ENCODE measurements at places on chromosomes 1 and 21.

DNA sequence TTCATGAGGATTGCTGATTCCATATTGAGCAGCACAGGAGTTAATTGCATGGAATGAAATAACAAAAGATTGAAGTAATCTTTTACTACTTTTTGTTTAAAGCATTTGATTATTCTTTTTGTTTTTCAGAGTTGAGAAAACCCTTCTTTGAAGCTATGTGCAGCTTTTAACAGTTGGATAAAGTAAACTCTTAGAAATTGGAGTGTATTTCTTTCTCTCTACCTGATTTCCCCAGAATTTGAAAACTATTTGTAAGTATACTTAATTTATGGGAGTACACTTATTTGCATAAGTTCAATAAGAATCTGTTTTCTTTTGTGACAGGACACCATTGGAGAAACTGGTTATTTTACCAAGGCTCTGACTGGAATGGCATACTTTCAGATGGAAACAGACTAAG, 133.6 kb downstream of the TRIM33 start:
- no peak for DNase-seq

GRCh38 chr21:45050345-45050796, 24.0 kb upstream of the ADARB1 start:
- DNase-seq: no peak

DNA sequence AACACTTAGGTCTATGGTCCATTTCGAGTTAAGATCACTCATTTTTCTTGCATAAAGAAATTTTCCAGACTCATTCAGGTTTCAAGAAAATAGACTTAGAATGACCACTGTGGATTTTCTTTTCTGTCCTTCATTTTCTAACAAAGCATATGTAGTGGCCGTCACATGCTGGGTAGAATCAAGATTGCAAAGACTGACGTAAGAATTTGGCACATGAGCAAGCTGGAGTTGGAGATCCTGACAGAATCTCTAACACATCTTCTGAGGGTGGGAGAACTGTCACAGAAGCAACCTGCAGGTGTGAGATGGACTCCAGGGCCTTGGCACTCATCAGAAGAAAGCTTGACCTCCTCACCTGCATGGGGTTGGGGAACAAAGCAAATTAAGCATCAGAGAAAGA, 28.6 kb downstream of the KIF26B start:
- DNase-seq: no peak

DNA sequence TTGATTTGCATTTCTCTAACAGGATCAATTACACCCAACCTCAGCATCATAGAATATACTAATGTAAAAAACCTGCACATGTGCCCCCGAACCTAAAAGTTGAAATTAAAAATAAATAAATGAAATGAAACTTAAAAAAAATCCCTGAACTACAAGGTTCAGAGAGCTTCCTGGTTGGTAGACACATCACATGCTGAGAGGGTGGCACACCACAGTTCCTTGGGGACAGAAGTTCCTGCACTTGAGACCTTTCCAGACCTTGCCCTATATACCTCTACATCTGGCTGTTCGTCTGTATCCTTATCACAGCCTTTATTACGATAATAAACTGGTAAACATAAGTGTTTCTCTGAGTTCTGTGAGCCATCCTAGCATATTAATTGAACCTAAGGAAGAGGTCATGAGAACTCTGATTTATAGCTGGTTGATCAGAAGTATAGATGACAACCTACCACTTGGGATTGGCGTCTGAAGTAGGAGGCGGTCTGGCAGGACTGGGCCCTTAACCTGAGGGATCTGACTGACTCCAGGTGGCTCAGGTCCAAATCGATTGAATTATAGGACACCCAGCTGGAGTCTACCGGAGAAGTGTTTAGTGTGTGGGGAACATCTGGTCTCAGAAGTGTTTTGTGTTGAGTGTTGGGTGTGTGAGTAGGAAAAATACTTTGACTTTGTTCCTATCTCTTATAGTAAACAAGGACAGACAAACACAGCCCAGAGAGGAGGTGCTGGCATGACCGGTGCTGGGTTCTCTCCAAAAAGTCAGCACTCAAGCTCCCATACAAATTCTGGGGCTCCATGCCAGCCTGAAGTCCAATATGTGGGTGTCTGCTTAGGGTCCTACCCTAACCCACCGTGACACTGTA, 19.0 kb downstream of the C1orf115 start:
- no peak for DNase-seq

DNA sequence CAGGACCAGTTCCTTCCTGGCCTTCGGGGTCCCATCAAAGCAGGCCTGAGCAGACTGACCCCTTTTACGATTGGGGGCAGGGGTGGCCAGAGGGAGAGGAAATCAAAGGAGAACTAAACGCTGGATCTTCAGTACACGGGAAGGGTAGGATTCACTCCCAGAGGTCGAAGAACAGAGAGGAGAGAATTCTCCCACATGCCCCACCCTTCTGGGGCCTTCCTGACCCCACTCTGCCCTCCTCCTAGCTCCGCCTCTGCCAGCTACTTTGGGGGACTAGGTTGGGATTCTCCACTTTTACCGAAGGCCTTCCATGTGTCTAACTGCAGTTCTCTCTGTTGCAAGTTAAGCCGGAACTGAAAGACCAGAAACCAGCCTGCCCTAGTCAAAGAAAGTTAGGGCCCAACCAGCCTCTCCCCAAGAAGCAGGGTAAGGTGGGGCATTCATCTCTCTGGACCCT, 654 bp upstream of the ARHGEF2 start:
- DNase-seq: no peak

- no peak for DNase-seq
Measured at GRCh38 chr1:53541761-53542550, 82.8 kb downstream of the DMRTB1 start.
